ENCODE measurements at places on chromosomes 2 and 18.

DNA sequence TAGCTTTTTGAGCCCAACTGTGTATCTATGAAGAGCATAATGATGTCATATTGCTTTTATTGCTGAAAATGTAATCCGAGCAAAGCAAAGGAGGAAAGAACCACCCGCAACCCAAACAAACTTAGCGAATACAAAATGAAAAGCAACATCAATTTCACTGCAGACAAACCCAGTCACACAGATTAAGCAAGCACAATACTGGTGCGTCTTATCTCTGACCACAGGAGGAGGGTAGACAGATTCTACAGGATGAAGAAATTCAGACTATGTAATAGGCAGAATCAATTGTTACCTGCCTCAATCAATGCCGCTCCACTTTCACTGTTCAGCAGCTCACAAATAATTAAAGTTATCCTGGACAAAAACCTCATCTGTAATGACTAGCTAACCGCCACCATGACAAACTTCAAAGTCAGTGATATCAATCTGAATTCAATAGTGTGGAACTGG lies 115.5 kb upstream of the SP3 start:
- no peak for DNase-seq

DNA sequence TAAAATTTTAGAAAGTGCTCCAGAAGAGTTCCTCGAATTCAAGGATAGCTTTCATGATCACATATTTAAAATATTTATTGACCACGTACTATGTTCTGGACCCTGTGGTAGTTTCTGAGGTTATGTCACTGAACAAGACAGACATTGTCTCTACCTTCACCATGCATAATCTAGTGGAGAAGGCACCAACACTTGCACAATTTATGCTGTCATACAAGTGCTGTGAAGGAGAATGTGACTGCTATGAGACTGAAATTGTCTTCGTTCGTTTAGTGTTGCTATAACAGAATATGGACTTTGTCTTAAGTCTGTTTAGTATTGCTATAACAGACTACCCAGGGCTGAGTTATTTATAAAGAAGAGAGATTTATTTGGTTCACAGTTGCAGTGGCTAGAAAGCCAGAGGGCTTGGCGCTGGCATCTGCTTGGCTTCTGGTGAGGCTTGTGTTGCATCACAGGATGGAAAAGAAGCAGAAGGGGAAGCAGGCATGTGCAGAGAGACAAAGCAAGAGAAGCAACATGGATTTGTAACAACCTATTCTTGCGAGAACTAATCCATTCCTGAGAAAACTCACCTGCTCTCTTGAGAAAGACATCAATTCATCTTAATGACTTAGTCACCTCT lies 50.0 kb upstream of the RFX8 start:
- no peak for DNase-seq

DNA sequence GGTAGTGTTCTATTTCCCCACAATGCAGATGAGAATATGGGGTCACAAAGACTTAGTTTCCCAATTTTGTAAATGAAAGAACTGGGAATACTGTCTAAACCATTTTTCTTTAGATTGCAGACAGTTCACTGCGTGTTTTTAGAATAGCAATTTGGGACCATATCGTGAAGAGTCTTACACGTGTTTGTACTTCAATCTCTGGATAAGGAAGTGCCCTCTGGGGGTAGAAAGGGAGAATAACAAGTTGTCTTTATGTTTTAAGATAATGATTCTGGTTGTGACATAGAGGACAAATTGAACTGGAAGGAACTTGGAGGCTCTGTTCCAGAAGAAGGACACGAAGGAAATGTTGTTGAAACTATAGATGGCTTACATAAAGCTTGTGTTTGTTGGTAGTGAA lies 457.7 kb downstream of the CBLN2 start:
- no peak for DNase-seq

- peak; percentile 37 for DNase-seq
Measured at GRCh38 chr2:219495531-219496122, 3.1 kb upstream of the GMPPA start.
